ENCODE measurements at places on chromosomes 6 and 20. TPM values are rescaled to one million over a fixed set of nuclear protein-coding genes. Genes with fewer than 3 reads are reported as not detected.

Gene PAK5
- not detected for polyA plus RNA-seq

Gene LAMA5
- polyA plus RNA-seq: 11.9 TPM

Gene RBBP8NL
- not detected for polyA plus RNA-seq

Gene FKBP1C
- 0.19 TPM for polyA plus RNA-seq

Gene RNF144B
- polyA plus RNA-seq: 17.4 TPM

Gene PTCRA
- 1.9 TPM for polyA plus RNA-seq

Gene EPHA7
- not detected for polyA plus RNA-seq

Gene SLC22A7
- 0.54 TPM for polyA plus RNA-seq

Gene EFCAB8
- not detected for polyA plus RNA-seq

Gene PPP1R3G
- not detected for polyA plus RNA-seq

Gene RIPOR3
- 2.1 TPM for polyA plus RNA-seq

Gene OXT
- polyA plus RNA-seq: not detected

Gene SFTA2
- not detected for polyA plus RNA-seq

Gene TM9SF4
- polyA plus RNA-seq: 30.7 TPM

Gene SIRPD
- not detected for polyA plus RNA-seq

Gene DUSP15
- polyA plus RNA-seq: not detected

Gene TSBP1
- not detected for polyA plus RNA-seq

Gene FAM229B
- 6.5 TPM for polyA plus RNA-seq

Gene PACRG
- polyA plus RNA-seq: not detected

Gene HLA-DPB1
- polyA plus RNA-seq: 3,023 TPM

Gene ANKRD6
- polyA plus RNA-seq: not detected

Gene TGM3
- polyA plus RNA-seq: not detected

Gene NRSN2
- 9.8 TPM for polyA plus RNA-seq

Gene ROS1
- not detected for polyA plus RNA-seq

Gene CAP2
- polyA plus RNA-seq: not detected

Gene OVOL2
- polyA plus RNA-seq: not detected

Gene CAPN11
- polyA plus RNA-seq: not detected

Gene GPR63
- not detected for polyA plus RNA-seq

Gene DCDC2
- not detected for polyA plus RNA-seq

Gene CRISP3
- not detected for polyA plus RNA-seq

Gene ASIP
- not detected for polyA plus RNA-seq

Gene BIRC7
- not detected for polyA plus RNA-seq

Gene GGTLC1
- polyA plus RNA-seq: not detected

Gene TPX2
- polyA plus RNA-seq: not detected

Gene TLDC2
- not detected for polyA plus RNA-seq

Gene MED23
- polyA plus RNA-seq: 11.4 TPM

Gene RRP36
- 55.0 TPM for polyA plus RNA-seq

Gene HUS1B
- not detected for polyA plus RNA-seq

Gene SIRPB2
- 0.36 TPM for polyA plus RNA-seq

Gene FAXC
- not detected for polyA plus RNA-seq
